ENCODE measurements at places on chromosomes 13 and 19. TPM values are rescaled to one million over a fixed set of nuclear protein-coding genes. Genes with fewer than 3 reads are reported as not detected.

- DNase-seq: peak; percentile 95
Observed at GRCh38 chr13:114118086-114118485, 14.3 kb downstream of the RASA3 start.

GRCh38 chr19:39341129-39341718 is 997 bp upstream of the SAMD4B start:
- peak; percentile 94 for DNase-seq

- DNase-seq: no peak
Observed at GRCh38 chr13:40665126-40666044, 1.1 kb downstream of the FOXO1 start.

- peak; percentile 63 for DNase-seq
Observed at GRCh38 chr19:4705413-4706131, 18.1 kb downstream of the DPP9 start.

GRCh38 chr19:13881251-13881691 is 4.3 kb downstream of the NANOS3 start:
- peak; percentile 81 for DNase-seq

- DNase-seq: no peak
Observed at GRCh38 chr19:20186174-20186573, 19.2 kb downstream of the ZNF486 start.

DNA sequence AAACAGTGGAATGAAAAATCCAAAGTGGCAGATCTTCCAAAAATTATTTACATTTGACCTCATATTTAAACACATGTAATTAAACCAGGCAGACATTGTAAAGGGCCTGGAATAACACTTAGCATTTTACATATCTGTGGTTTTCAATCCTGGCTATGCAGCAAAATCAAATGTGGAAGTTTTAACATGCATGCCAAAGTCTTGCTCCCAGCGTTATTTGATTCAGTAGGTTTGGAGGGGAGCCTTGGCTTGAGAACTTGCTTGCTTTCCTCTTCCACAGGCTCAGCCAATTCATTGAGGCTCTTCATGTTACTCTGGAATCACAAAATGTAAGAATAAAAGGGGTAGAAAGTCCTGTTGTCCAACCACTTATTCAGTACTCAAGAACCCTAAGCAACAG is 42.5 kb upstream of the INTS6 start:
- DNase-seq: no peak

DNA sequence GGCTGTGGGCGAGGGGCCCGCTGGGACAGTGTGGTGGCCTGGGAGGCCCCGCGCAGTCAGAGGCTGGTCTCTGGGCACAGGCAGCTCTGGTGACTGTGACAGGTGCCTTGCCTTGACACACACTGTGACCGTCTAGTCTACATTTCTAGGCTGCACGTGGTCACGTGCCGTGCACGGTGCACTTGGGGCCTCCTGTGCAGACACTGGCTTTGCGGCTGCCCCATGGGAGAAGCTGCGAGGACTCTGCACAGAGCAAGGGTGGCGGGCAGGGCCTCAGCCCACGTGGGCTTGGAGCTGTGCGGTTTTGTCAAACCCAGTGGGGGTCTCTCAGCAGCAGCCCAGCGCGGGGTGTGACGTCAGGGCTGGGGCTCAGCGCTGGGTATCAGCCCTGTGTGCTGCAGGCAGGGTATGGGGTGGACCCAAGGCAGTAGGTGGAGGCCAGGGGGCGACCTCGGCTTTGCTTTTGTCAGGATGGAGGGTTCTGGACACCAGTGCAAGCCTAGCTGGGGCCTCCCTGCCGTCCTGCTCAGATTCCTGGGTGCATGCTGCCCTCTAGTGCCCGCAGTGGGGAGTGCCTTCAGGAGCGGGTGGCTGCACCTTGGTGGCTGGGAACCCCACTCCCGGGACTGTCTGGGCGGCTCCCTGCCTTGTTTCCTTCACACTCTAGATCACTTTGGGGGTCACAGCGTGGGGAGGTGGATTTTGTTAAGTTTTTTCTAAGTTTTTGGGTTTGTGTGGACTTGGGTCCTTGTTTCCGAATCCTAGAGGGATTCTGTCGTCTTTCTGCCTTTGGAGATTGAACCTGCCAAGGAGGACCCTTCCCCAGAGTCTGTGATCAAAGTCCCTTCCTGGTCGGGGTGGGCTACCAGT is 62.6 kb downstream of the KDM4B start:
- DNase-seq: peak; percentile 100

DNA sequence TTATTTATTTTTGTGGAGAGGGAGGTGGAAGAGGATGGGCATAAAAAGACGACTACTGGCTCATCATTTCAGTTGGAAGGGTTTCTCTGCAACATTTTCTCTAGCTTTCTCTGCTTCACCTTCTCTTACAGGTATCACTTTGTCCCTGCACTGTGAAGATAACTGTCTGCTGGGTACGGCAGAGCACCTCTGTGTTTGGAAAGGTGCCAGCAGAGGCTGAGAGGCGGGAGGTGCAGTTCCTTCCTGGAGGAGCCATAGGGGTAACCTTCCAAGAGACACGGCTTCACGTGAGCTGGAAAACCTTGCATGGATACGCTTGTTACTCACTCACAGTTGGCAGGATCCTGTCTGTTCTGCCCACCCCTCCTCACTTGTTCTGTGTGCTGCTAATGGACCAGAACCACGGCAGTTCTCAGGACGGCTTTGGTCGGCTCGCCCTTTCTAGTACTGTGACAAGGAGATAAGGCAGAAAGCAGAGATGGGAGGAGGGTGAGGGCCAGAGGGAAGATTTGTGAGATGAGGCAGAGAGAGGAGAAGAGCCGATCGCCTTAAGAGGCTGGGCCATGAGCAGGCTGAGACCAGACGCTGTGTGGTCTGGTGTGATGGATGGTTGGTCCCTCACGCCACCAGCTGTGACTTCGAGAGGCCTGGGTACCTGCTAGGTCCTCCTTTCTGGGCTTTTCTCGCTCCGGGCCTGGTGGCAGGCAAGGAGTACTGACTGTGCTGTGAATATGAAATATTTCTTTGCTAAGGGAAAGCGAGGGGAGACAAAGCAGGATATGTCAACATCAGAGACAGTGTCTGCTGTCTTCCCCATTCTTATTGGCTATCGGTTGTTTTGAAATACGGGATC is 66.8 kb downstream of the MRPL57 start:
- DNase-seq: no peak

DNA sequence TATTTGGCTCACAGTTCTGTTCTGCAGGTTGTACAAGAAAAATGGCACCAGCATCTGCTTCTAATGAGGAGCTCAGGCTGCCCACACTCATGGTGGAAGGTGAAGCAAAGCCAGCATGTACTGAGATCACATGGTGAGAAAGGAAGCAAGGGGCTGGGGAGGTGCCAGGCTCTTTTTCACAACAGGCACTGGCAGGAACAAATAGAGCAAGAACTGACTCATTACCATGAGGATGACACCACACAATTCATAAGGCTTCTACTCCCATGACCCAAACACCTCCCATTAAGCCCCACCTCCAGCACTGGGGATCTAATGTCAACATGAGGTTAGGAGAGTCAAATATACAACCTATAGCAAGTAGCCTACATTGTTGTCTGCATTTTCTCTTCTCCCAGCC is 522.6 kb downstream of the RFC3 start:
- no peak for DNase-seq

DNA sequence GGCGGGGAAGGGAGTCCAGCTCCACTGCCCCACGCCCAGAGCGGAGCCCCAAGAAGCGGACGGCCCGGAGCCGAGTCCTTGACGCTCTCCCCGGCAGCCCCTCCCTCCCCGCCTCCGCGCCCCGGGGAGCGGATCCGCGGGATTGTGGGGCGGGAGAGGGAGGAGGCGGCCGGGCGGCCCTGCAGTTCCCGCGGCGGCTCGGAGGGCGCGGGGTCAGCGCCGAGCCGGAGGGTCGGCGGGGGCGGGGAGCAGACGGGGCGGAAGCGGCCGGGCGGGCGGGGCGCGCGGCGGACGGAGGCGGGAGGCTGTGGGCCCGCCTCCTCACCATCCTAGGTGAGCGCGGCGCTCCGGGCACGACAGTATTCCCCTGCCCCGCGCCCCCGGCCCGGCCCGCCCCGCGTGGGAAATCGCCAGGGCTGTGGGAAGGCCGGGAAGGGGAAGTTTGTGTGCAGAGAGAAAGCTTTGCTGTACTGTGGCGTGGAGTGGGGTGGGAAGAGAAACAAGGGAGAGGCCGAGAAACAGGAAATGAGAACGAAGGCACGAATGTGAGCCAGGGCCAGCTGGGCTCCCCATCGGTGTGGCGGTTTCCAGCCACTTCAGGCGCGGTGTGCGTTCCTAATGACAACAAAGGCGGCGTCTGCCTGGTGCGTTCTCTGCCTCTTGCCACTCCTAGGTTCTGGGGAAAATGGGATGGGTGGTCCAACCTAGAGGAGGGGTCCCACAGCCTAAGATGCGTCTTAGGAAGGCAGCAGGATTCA is 1.3 kb upstream of the KLF12 start:
- peak; percentile 93 for DNase-seq

The ZNF570 gene
- 12.4 TPM for total RNA-seq

The FAM83E gene
- 0.29 TPM for total RNA-seq

The FCAR gene
- not detected for total RNA-seq

The FAM216B gene
- total RNA-seq: under 0.01 TPM

The MEDAG gene
- total RNA-seq: 46.7 TPM

The ASPDH gene
- not detected for total RNA-seq

The C19orf81 gene
- total RNA-seq: not detected

The OR7D2 gene
- total RNA-seq: not detected

Data from osteoblast (primary cell).